GM04504 (cell line): ENCODE measurements at places on chromosomes 4 and X.

DNA sequence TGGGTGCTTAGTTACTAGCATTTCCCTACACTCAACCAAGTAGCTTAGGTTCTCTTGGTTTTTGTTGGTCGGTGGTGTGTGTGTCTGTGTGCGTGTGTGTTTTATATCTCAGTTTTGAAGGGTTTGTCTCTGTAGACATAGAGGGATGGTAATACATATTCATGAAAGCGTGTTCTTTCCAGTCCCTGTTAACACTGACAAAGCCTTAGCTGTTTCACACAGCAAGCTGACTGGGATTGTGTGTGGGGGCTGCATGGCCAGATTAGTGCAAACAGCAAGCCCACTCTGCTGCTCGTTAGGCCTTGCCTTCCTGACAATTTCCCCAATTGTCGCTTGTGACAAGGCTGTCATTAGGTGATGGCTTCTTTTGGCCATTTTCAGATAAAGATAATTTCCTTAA is 43.9 kb downstream of the ALPK1 start:
- no peak for DNase-seq

GRCh38 chr4:130338851-130339250 is 1242.9 kb downstream of the C4orf33 start:
- no peak for DNase-seq

DNA sequence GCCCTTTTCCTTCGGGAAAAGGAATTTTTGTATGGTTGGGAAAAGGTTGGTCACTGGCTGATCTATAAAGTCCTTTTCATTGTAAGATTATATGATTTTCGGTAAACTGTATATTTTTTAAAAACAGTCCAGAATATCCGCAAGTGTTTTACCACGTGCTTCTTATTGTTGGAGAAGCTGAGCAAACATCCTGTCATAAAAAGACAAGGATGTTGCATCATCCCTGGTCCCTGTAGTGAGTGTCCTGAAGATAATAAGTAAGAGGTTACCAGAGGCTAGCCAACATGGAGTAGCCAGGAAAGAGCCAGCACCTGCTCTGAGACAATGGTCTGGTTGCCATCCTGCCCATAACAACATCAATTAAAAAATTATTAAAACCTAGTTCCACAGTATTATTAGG is 5.1 kb downstream of the CXCL9 start:
- no peak for DNase-seq

DNA sequence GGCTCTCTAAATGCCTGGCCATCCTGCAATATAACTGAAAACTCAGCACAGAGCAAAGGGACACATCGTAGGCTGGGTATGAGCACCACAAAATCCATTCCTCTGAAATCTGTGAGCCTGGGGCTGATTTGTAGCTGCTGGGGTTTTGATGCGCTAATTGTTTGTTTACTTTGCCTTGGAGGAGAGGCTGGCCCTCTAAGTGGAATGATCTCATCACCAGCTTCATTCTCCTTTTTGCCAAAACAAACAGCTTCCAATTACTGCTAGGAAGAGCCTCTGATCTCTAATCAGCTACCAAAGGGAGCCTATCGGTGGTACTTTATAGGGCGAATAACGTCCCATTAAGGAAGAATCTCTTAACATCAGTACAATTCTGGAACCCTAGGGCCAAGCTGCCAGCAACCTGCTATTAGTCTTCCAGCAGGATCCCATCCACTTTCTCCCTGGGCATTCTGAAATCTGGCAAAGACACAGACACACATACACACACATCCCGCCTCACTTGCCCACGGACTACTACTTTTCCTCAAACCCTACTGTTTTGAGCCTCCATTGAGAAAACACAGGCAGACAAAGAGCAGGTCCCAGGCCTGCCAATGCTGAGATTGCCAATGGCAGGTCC is 5.8 kb downstream of the ANOS1 start:
- no peak for DNase-seq

GRCh38 chr4:164894702-164895101 is 17.7 kb downstream of the APELA start:
- DNase-seq = no peak

GRCh38 chrX:133994576-133994975 is 9.2 kb upstream of the GPC3 start:
- no peak for DNase-seq

DNA sequence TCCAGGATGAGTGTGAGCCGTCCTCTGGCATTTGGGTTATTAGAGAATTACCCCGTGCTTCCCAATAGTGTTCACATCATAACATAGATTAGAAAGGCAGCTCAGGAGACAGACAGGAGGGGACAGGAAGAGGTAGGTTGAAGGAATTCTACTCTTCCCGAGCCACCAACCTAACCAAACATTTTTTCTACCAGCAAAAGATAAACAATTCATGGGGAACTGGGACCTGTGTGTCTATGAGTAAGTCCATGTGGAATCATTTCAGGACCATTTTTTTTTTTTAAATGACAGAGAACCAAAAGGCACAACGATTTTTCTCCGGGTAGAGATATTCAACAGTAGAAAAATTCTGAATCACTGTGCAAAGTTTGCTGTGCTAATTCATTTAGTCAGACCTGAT is 174.2 kb upstream of the ETNPPL start:
- DNase-seq = no peak

DNA sequence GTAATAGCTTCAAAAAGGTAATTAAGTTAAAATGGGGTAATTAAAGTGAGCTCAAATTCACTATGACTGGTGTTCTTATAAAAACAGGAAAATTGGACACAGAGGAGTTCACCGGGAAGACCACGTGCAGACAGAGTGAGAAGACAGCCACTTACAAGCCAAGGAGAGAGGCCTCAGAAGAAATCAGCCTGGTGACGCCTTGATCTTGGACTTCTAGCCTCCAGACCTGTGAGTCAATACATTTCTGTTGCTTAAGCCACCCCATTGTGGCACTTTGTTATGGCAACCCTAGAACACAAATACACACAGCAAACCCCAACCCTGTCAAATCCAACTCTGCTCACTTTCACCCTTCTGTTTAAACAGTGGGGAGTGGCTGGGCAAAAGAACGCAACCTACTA is 4.1 kb upstream of the CD38 start:
- DNase-seq = no peak

DNA sequence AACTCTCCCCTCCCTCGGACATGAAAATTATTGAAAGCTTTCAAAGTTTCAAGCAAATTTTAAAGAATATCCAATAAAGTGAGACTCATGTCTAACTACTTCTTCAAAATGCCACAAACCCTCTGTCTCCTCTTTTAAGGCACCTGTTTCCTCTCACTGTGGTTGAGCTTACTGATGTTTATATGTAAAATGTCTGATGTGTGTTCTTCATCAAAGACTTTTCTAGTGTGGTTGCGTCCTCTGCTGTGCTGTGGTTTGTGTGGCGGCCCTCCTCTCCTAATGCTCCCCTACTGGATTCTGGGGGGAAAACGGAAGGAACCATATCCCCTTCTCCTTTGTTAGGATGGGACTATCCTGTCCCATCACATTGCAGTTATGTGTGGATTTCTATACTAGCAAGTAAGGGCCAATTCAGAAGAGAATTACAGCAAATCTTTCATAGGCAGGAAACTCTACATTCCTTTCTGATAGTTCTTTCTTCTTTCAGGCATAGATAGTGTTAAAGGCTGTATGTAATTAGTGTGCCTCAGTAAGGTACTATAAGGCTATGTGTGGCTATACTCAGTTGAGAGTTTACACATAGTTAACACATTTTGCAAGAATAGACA is 221.0 kb upstream of the GPRIN3 start:
- no peak for DNase-seq

GRCh38 chr4:94927696-94928095 is 169.9 kb downstream of the BMPR1B start:
- DNase-seq = no peak
